ENCODE measurements at places on chromosomes 16 and 17. TPM values are rescaled to one million over a fixed set of nuclear protein-coding genes. Genes with fewer than 3 reads are reported as not detected.

Gene RBL2
- total RNA-seq: 33.9 TPM

Gene TBC1D3H
- not detected for total RNA-seq

Gene ABCC11
- not detected for total RNA-seq

Gene CCNF
- total RNA-seq: 65.7 TPM

Gene ANKRD40
- 45.3 TPM for total RNA-seq

Gene MIF4GD
- 29.2 TPM for total RNA-seq

Gene CD300E
- not detected for total RNA-seq

DNA sequence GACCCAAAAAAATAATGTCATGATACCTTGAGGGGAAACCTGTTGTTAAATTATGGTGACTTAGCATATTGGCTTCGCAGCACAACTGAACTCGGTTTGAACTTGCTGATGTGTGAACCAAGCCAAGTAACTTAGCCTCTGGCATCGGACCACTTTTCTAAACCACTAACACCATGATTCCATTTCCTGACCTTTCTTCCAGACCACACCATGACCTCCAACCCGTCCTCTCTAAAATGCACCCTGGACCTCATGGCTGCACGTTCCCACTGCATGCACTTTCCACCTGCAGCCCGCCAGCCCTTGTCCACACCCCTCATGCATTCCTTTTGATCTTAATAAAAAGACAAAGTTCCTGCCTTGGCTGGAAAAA lies 29.3 kb downstream of the DYNLRB2 start:
- H3K27me3 ChIP-seq: no peaks in the 10 kb centered on the region
- H3K36me3 ChIP-seq: no peaks in the 10 kb centered on the region
- H3K4me1 ChIP-seq: peaks cover 2% of the 10 kb centered on the region
- DNase-seq: no peak
- H3K4me3 ChIP-seq: no peak overlapping the region
- no peak overlapping the region for H3K27ac ChIP-seq

DNA sequence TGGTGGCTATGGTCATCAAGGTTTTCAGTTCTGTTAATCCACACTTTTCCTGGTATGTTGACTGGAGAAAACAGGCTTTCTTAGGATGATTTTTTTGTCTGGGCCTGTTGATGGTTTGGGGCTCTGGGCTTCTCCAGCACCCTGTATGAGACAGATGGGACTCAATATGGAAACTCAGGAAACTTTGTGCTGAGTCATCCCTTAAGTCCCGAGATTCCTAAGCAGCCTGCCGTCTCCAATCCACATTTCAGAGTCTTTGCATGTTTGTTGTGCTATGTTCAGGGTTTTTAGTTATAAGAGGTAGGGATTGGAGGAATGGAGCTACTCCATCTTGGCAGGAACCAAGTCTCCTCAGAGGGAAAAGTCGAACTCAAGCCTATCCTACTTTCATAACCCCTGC lies 253.3 kb upstream of the FOXF1 start:
- no peak overlapping the region for H3K27ac ChIP-seq
- no peak for DNase-seq
- peaks cover 11% of the 10 kb centered on the region for H3K36me3 ChIP-seq
- H3K4me3 ChIP-seq: no peak overlapping the region
- H3K4me1 ChIP-seq: peaks cover 4% of the 10 kb centered on the region

DNA sequence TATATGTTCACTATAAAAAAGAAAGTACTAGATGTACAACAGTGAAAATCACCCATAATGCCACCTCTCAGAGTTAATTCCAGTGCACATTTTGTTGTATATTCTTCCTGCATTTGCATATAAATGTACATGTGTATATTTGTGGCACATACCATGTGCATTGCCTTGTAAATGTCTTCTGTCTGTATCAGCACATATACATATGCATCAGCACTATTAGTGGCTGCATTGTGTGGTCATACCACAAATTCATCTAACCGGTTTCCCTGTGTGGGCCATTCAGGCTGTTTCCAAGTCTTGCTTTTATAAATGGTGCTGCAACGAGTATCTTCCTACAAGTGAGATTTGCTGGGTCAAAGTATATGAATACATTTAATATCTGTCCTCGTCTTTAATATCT lies 6.5 kb downstream of the KSR1 start:
- H3K4me3 ChIP-seq: no peak overlapping the region
- H3K36me3 ChIP-seq: no peaks in the 10 kb centered on the region
- H3K27ac ChIP-seq: no peak overlapping the region
- peaks cover 85% of the 10 kb centered on the region for H3K4me1 ChIP-seq
- DNase-seq: no peak
- H3K27me3 ChIP-seq: no peaks in the 10 kb centered on the region

GRCh38 chr17:78278139-78278741 lies 46.8 kb downstream of the TMEM235 start:
- H3K27me3 ChIP-seq: no peaks in the 10 kb centered on the region
- peak; percentile 48 for DNase-seq
- H3K27ac ChIP-seq: no peak overlapping the region

DNA sequence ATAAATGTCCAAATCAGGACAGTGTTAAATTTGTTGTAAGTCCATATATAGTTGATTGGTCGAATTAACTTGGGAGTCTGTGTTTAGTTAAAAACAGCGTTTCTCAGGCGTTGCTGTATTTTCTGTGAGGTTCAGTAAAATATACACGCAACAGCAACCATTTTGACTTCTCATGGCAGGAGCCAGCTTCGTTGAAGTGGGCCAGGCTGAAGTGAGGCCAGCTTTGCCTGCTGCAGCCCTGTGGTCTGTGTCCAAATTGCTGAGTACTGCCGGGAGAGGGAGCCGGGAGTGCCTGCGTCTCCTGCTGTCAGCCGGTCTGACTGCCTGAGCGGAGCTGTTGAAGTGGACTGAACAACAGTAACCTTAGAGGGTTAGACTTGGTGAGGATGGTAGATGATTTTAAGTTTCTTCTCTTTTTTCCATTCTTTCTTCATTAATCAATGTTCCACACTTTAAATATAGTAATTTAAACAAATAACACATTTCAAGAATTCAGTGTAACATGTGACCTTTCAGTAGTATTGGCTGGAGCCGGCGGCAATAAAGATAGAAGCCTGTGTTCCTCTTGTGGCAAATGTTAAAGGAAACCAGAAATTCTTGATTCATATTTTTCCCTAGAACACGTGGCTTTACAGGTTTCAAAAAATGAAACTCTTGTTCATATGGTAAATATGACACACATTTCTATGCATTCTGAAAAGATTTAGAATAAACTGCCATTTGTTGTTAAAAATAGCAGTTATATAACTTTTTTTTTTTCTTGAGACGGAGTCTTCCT lies 37.0 kb upstream of the ZNF750 start:
- peaks cover 23% of the 10 kb centered on the region for H3K36me3 ChIP-seq
- peaks cover 35% of the 10 kb centered on the region for H3K4me1 ChIP-seq
- no peak overlapping the region for H3K4me3 ChIP-seq
- DNase-seq: peak; percentile 41

- DNase-seq: no peak
- no peaks in the 10 kb centered on the region for H3K27me3 ChIP-seq
- no peak overlapping the region for H3K27ac ChIP-seq
- peaks cover 1% of the 10 kb centered on the region for H3K4me1 ChIP-seq
- H3K36me3 ChIP-seq: no peaks in the 10 kb centered on the region
- no peak overlapping the region for H3K4me3 ChIP-seq
Observed at GRCh38 chr16:59047114-59047513, 313.0 kb upstream of the GOT2 start.

- H3K4me1 ChIP-seq: peaks cover 18% of the 10 kb centered on the region
- H3K36me3 ChIP-seq: peaks cover 6% of the 10 kb centered on the region
- no peak for DNase-seq
Observed at GRCh38 chr16:84103678-84104077, 13.1 kb downstream of the MBTPS1 start.

Measured in WTC11 (cell line).